ENCODE measurements at places on chromosomes 1 and 21.

- DNase-seq: no peak
Observed at GRCh38 chr1:230392536-230392909, 33.6 kb downstream of the PGBD5 start.

GRCh38 chr1:22502202-22502601 is 50.6 kb downstream of the ZBTB40 start:
- DNase-seq: no peak

GRCh38 chr1:19639999-19640362 is 4.1 kb upstream of the NBL1 start:
- no peak for DNase-seq

GRCh38 chr1:204171751-204172178 is 5.6 kb upstream of the REN start:
- DNase-seq: no peak

DNA sequence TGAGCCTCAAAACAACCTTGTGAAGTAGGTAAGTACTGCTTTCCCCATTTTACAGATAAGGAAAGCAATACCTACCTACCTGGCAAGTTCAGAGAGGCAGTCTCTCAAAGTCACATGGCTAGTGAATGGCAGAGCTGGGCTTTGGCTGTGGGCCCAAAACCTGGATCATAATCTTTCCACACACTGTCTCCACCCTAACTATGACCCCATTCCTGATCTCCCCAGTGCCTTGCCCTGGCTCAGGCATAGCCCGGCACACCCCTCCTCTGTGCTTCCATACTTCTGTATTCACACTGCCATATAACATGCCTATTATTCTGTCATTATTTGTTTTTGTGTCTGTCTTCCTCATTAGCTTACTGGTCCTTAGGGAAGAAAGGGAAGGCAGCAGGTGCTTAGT is 15.9 kb downstream of the GNG12 start:
- no peak for DNase-seq

DNA sequence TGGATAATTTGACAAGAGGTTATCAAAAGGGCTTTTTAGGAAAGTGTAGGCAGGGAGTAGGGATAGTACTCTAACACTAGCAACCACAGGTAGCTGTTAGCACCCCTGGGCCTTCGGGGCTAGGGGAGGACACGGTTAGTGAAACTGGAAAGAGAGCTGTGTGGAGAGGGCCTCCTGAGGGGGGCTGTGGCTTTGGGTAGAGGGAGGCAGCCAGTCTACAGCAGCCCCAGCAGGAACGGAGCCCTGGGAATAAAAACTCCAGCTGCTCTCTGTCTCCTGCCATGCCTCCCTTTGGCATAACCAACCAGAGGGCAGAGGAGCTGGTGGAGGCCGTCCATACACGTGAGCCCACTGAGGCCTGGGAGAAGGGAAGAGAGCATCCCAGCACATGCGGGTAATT is 223.2 kb downstream of the FOXD2 start:
- DNase-seq: no peak

DNA sequence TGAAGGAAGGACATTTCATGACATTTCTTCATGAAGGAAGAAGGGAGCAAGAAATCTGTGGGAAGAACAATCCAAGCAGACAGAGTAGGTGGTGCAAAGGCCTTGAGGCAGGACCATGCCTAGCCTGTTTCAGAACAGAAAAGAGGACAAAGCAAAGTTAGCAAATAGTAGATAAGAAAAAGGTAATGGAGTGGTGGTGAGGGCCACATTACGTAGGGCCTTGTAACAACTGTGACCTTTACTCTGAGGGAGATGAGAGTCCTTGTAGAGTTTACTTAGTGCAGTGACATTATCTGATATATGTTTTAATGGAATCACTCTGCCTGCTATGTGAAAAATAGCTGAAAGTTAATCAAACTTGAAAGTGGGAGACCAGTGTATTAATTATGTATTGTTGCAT is 6.4 kb upstream of the TSNAX start:
- DNase-seq: no peak

GRCh38 chr1:187275346-187275745 is 446.6 kb downstream of the PLA2G4A start:
- no peak for DNase-seq

GRCh38 chr1:29711582-29712283 is 475.4 kb downstream of the PTPRU start:
- DNase-seq: no peak

GRCh38 chr1:199472018-199472417 is 555.5 kb upstream of the NR5A2 start:
- DNase-seq: no peak

DNA sequence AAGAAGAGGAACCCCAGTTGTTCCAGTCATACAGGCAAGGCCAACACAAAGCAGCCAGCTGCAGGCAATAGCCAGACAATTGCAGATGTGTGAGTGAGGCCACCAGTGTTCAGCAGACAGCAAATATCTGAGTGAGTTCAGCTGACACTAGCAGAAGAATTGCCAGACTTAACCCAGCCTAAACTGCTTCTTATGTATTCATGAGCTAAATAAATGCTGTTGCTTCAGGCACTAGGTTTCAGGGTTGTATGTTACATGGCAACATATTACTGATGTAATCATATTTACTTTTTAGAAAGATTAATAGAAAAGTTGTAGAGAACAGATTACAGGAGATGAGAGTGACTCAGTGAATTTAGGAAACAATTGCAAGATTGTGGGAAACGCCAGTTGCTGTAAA is 129.8 kb upstream of the CHODL start:
- DNase-seq: no peak

DNA sequence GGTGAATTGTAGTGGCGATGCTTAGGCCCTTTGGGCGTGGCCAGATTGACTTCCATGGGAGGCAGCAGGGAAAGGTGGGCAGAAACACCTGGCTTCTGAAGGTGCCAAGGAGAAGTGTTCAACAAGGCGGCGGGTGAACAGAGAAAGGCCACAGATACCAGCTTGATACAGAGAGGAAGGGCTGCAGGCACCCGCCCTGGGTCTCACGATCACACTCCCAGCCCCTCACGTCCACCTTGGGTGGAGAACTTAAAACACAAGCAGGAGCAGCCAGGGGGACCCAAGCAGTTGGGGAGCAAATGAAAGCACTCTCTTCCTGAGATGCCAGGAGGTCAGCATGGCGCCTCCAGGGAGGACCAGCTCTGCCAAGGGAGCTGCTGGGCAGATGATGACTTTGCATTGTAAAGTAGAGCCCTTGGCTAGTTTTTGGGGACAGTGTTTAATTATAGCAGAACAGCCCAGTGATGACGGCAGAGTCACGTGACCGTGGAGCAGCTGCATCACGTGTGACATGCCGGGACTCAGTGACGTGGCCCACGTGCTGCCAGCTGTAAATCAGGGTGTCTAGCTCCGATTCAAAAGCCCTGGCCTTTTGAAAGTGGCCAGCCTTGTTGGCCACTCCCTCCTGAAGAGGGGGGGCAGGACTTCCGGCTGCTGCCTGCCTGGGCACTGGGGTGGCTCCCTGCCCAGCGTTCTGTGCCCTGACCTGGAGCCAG is 19.0 kb downstream of the SLC37A1 start:
- DNase-seq: no peak

- DNase-seq: no peak
Observed at GRCh38 chr21:33208534-33208933, 21.2 kb upstream of the IFNAR2 start.

GRCh38 chr1:64092851-64093371 is 110.5 kb upstream of the UBE2U start:
- DNase-seq: no peak

GRCh38 chr1:11042995-11043874 is 3.8 kb downstream of the MASP2 start:
- no peak for DNase-seq

DNA sequence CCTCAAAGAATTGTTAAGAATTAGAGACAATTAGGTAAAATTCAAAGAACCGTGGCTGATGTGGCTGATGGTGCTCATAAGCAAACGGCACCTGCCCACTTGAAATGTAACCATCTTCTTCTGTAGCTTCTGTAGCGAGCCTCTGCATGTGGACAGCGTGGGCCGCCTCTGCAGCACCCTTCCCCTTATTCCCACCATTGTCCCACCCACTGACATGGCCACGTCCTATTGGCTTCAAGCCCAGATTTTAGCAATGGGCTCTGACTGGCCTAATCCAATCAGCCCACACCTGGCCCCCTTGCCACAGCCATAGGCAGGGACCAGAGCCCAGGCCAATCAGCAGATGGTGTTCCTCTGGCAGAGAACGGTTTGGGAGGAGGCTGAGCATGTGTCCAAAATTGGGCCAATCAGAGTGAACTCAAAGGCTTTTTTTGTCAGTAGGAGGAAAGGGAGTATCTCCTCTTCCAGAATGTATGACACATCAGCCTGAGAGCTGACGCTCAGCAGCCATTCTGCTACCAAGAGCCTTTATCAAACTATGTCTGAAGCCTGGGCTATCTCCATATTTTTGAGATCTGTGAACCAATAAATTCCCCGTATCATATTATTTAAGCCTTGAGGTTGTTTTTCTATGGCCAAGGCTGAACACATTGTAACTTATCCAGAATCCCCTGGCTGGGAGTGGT is 518.5 kb downstream of the SMYD3 start:
- DNase-seq: no peak

- DNase-seq: no peak
Observed at GRCh38 chr1:22711591-22712501, 1.2 kb downstream of the EPHB2 start.

DNA sequence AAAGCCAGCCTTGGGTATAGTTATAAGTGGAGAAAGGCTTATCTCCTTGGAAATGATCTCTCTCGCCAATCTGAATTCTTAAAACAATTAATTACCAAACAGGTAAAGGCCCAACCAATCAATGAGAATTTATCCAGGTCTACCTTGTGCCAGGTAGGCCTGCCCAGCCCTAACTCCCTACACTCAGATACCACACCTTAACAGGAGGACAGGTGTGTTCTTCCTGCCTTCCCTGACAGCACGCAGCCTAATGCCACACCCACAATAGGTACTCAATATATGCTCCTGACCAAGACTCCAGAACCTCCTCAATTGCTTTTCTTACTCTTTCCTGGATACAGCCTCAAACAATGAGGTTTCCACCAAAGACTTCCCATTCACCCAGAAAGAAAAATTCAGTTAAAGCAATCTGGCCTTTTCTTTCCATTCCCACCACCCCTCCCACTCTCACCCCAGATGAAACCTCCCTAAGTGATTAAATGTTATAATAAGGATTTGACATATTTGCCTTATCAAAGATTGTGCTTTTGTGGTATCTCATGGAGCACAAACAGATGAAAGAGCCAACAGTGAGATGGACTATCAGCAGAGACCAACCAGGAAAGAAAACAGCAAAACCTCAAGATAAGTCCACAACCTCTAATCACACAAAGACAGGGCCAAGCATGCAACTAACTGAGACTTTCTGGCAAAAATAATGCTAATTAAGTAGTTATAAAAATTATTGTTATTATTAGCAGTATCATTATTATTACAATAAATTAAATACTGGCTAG is 25.6 kb downstream of the TRABD2B start:
- no peak for DNase-seq

DNA sequence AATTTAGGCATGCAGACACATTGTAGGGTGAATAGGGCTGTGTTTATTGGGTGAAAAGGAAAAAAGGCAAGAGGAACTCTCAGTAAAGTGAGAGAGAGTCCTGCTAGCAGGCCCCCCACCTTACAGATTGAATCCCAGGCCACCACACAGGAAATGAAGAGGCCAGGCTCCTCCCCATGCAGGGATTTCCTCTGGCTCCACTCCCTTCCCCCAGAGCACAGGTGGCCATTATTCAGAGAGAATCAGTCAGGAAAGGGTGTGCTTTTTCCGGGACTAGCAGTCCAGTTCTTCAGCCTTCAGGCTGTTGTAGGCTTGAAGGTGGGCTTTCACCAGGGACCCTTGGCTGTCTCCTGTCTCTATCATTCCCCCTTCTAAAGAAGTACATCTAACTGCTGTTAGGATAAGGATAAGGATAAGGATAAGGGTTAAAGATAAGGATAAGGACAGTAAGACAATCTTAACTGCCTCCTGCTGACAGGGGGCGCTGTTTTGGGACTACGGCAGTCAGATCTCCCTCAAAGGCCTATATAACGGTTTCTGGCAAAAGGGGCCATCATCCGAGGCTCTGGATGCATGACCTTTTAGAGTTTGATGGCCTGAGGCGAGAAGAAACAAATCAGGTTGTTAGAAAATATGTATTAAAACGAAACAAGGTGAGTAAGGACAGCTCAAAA is 26.3 kb downstream of the ZNF648 start:
- no peak for DNase-seq

Measured in CD4-positive, alpha-beta T cell treated with Interleukin-1 beta for 1 hour (primary cell).